Chondrocyte (in vitro differentiated cells): ENCODE measurements at places on chromosomes 11 and 22. TPM values are rescaled to one million over a fixed set of nuclear protein-coding genes. Genes with fewer than 3 reads are reported as not detected.

FOXR1 gene
- total RNA-seq: not detected in 3 replicates

GRCh38 chr11:73752216-73752867 lies 8.5 kb downstream of the RAB6A start:
- no peak for DNase-seq

- no peak for DNase-seq
Measured at GRCh38 chr11:74806267-74806666, 57.6 kb downstream of the RNF169 start.

DNA sequence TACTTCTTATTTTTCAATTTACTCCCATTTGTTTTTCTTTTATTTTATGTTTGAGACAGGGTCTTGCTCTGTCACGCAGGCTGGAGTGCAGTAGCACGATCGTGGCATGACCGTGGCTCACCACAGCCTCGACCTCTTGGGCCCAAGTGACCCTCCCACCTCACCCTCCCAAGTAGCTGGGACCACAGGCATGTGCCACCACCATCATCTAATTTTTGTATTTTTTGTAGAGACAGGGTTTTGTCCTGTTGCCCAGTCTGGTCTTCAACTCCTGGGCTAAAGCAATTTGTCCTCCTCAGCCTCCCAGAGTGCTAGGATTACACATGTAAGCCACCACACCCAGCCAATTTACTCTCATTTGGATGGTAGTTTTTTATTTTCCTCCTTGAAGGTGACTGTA lies 679.3 kb upstream of the CCDC179 start:
- no peak for DNase-seq

- DNase-seq: no peak
Measured at GRCh38 chr22:37884420-37884819, 21.7 kb upstream of the MICALL1 start.

DNA sequence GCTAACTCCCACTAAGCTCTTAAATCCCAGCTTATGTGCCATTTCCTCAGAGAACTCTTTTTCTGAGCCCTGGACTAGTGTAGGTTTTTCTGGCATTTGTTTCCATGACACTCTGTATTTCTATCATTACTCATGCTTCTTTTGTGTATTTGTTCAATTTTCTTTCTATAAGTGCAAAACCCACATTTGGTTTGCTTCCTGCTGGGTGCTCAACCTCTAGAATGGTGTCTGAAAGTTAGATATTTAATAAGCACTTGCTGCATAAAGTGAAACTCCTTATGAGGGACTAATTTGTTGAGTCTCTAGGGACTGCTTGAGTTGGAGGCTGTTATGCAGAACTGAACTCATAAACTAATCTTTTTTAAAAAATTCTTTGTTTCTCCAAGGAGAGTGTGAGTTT lies 68.6 kb downstream of the SYT9 start:
- no peak for DNase-seq

NOX4 gene
- 35.3 to 102 TPM (median 39.1 TPM) in 3 replicates for total RNA-seq

GRCh38 chr22:31488988-31489617 lies 539 bp downstream of the EIF4ENIF1 start:
- no peak for DNase-seq

DNA sequence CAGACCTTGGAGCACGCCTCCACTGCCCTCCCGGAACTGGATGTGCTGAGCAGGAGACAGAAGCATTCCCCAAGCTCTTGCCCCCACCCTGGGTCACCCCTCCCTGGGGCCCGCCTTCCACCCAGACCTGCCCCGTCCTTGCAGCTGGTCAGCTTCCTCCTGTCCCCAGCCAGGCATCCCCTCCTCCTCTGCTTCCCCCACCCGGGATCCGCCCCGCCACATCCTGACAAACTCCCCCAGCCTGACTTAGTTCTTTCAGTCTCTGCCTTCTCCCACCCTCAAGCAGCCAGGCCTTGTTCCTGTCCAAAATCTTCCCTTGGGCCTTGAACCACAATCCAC lies 1.1 kb upstream of the PLXNB2 start:
- DNase-seq: no peak

OR51F2 gene
- total RNA-seq: not detected in 3 replicates

GRCh38 chr22:50363166-50363802 lies 20.2 kb downstream of the PPP6R2 start:
- no peak for DNase-seq

GRCh38 chr11:19723572-19724342 lies 11.1 kb downstream of the NAV2 start:
- no peak for DNase-seq
